ENCODE measurements at places on chromosomes 11 and 22.

GRCh38 chr11:64355078-64355940 lies 3.7 kb upstream of the RPS6KA4 start:
- peak; percentile 65 for DNase-seq

- no peak for DNase-seq
These were observed 10.4 kb upstream of the ZNF74 start for GRCh38 chr22:20383538-20383937.

DNA sequence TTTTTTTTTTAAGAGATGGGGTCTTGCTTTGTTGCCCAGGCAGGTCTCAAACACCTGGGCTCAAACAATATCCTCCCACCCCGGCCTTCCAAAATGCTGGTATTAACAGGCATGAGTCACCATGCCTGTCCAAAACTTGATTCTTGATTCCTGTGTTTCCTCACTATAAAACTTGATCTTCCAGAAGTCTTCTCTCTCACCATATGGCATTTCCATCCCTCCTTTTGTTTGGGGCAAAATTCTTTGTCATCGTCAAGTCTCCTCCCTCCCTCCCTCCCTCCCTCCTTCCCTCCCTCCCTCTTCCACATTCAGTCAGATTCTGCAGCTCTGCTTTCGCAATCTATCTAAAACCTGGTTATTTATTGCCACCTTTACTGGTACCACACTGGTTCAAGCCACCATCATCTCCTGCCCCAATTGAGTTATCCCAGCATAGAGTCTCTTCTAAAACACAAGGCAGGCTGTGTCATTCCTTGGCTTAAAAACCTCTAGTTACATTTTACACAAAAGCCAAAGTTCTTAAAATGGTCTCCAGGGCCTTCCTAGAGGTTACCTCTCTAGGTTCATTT lies 65.0 kb upstream of the HORMAD2 start:
- no peak for DNase-seq

- no peak for DNase-seq
These were observed 26.2 kb downstream of the TBC1D22A start for GRCh38 chr22:46788441-46789172.

GRCh38 chr11:75759832-75760231 lies 8.7 kb upstream of the DGAT2 start:
- DNase-seq = no peak

DNA sequence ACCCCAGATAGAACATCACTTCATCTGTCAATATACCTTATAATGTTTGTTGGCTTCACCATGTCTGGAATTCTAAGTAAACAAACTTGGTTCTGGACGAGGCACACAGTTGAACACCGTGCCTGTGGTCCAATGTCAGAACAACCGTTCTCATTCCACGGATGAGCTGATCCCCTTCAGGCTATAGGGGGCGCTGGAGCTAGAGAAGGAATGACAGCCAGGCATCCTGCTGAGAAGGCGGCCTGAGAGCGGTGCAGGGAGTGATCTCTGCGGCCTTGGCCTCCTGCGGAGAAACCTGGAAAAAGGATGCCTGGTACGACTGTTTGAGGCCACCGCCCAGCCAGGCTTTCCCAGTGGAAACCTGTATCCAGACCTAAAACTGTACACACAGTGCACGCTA lies 48.7 kb downstream of the FDX1 start:
- DNase-seq = no peak

DNA sequence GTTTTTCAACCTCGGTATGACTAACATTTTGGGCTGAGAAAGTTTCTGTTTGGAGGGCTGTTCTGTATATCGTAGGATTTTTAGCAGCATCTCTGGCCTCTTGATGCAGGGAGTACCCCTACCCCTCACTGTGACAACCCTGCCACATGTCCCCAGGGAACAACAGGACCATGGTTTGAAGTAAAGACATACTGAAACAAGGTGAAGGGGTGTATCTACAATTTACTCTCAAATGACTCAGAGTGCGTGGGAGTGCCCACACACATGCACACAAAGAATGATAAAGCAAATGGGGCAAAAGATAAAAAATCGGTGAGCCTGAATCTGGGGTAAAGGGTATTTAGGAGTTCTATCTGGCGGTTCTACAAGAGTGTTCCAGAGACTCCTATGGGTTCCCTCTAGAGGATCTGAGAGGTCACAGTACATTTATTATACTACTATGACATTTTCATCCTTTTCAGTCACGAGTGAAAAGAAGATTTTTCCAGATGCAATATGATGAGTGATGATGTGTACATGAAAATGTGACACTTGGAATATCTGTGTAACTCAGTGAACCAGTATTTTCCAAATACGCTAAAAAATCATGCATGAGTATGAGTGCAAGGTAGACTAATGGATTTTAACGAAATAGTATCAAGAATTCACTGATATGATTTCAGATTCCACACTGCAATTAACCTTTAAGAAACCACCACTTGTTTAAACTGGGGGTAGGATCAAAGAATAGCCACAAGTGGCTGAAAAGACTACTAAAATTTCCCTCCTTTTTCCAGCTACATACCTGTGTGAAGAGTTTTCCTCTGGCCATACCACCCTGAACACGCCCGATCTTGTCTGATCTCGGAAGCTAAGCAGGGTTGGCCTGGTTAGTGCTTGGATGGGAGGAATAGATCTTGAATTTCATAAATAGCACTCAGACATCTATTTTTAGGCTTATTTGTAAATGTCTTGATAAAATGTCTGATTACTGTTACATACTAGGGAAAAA lies 56.3 kb upstream of the YPEL1 start:
- no peak for DNase-seq

GRCh38 chr22:23497016-23497885 lies 82.8 kb downstream of the IGLL1 start:
- no peak for DNase-seq

GRCh38 chr11:120645639-120646038 lies 134.1 kb downstream of the GRIK4 start:
- peak; percentile 82 for DNase-seq

- no peak for DNase-seq
These were observed 7.1 kb upstream of the GAS2L1 start for GRCh38 chr22:29299136-29299900.

- DNase-seq = no peak
These were observed 85.8 kb downstream of the FANCF start for GRCh38 chr11:22539821-22540256.

GRCh38 chr22:36381513-36382128 lies 6.1 kb downstream of the MYH9 start:
- DNase-seq = no peak

GRCh38 chr11:94924612-94925011 lies 48.7 kb downstream of the CWC15 start:
- DNase-seq = no peak

DNA sequence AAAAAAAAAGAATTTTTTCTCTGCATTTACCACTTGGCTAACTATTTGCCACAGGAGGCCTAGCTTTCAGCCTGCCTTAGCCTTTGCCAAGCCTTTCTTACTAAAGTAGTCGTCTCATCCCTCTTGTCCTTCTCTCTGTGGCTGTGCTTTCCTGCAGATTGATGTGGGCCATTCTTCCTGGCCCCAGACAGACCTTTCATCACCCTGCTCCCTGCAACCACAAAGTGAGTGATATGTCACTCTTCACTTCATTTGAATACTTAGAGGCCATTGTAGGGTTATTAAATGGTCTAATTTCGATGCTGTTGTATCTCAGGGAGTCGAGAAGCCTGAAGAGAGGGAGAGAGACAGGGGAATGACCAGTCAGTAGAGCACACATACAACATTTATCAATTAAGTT lies 37.6 kb downstream of the ART5 start:
- no peak for DNase-seq

GRCh38 chr22:44709881-44710392 lies 7.9 kb downstream of the PRR5 start:
- no peak for DNase-seq

GRCh38 chr11:68337399-68337835 lies 25.0 kb downstream of the LRP5 start:
- DNase-seq = no peak

DNA sequence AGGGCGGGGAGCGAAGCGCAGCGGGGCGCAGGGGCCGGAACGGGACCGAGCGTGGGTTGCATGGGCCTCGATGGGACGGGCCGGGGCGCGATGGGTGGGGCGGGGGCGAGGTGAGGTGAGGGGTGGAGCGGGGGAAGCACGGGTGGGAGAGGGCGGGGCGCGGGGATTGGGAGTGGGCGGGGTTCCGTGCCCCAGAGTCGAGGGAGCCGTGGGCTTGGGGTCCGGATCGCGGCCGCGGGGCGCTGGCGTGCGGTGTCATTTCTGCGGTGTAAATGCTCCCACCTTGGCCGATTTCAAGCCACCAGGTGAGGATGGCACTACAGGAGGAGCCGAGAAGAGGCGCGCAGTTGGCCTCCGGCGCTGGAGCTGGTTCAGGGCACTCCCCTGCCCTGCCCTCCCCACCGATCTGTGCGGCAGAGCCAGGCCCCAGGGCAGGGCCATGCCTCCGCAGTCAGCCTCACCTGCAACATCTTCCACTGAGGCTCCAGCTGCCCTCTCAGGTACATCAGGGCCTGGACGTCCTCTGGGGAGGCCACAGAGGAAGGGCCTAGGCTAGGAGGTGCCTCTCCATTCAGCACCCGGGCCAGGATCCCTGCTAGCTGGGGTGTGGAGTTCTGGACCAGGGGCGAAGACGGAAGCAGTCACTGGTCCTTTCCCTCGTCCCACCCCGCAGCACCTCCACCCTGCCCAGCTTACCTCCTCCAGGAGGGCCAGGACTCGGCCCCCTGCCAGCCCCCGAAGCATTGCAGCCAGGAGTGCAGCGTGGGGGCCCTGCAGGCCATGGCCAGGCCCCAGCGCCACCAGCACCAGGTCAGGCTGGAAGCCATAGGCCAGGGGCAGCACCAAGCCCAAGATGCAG lies 620 bp upstream of the TUBGCP6 start:
- no peak for DNase-seq

DNA sequence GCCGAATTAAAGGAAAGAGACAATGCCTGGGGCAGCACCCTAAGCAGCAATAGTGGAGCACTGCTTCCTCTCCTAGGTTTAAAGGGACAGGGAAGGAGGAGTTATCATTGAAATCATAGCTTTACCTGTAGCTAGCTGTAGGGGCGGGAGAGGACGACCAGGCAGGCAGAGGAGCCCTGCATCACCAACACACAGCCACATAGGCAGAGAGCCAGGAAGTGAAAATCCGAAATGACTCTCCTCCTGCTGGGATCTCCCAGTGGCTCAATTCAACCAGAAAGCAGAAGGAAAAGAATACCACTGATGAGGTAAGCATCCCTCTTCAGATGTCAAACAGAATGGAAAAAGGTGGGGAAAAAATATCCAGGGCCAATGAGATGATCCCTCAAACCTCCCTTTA lies 20.4 kb downstream of the MRGPRX4 start:
- DNase-seq = no peak

DNA sequence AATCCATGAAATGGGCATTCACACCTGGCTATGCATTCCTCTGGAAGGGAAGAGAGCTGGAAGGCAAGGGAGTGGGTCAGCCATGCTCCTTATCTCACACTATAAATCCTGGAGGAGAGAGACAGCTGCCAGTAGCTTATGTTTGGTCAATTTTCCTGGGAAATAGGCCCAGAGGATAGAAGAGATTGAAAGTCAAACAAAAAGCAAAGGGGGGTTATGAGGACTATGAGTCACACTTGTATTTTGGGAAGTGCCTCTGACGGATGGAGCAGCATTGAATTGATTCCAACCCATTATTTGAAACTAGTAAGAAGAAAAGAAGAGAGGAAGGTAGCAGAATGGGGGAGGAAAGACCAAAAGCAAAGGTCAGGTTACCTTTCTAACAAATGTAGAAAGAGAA lies 25.0 kb downstream of the SNX19 start:
- DNase-seq = no peak

GRCh38 chr11:31474083-31474482 lies 35.3 kb downstream of the IMMP1L start:
- DNase-seq = no peak
